Skeletal muscle tissue (tissue), 5 donors: ENCODE measurements at places on chromosomes 4 and X. TPM values are rescaled to one million over a fixed set of nuclear protein-coding genes. Genes with fewer than 3 reads are reported as not detected.

Gene CDKL2
- total RNA-seq, result not detected

Gene UGDH
- 30.8 TPM for total RNA-seq

Gene DTHD1
- under 0.01 TPM for total RNA-seq

Gene APOOL
- total RNA-seq, result 6.8 TPM

Gene ADGRG2
- total RNA-seq, result 7.8 TPM

Gene HS3ST1
- under 0.01 TPM for total RNA-seq

Gene GAGE13
- total RNA-seq, result not detected

Gene MBNL3
- total RNA-seq, result 10.4 TPM

Gene PRRG1
- 7.8 TPM for total RNA-seq

Gene POU3F4
- total RNA-seq, result not detected

Gene PAGE4
- total RNA-seq, result not detected

Gene ZNF711
- 15.7 TPM for total RNA-seq

Gene PFKFB1
- not detected for total RNA-seq

Gene POLA1
- total RNA-seq, result 63.2 TPM

Gene SLC26A1
- total RNA-seq, result not detected

Gene TMEM154
- 1.0 TPM for total RNA-seq
